ENCODE measurements at places on chromosomes 3 and 15. TPM values are rescaled to one million over a fixed set of nuclear protein-coding genes. Genes with fewer than 3 reads are reported as not detected.

- peak; percentile 36 for DNase-seq
Measured at GRCh38 chr15:81304226-81304625, 19.7 kb downstream of the STARD5 start.

- DNase-seq = no peak
Measured at GRCh38 chr15:96692826-96693225, 362.3 kb downstream of the NR2F2 start.

DNA sequence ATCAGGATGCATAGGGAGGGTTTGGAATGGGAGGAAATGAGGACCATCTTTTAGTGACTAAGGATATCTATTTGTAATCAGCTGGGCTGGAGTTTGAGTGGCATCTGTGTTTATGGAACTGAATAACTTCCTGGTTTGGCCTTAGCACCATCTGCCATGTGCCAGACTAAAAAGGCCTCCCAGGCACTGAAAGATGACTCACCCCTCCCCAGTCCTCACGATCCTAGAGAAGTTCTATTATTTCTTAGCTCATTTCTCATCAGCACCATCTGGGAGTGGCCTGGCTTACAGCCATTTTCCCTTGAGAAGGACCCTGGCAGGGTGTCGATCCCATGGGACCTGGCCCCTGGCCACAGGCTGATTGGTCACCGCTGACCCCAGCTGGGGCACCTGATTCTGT is 23.9 kb upstream of the CTXND1 start:
- peak; percentile 93 for DNase-seq

GOLGA8R gene
- total RNA-seq = 0.24 TPM

GRCh38 chr15:66039117-66039871 is 170.0 kb downstream of the RAB11A start:
- no peak for DNase-seq

GRCh38 chr3:58084788-58085543 is 76.7 kb downstream of the FLNB start:
- no peak for DNase-seq

SKOR1 gene
- total RNA-seq = not detected

Measured in RPMI7951 (cell line).